ENCODE measurements at places on chromosomes 13 and 19.

GRCh38 chr19:7947939-7948338, 4.5 kb upstream of the TIMM44 start:
- no peak for DNase-seq

- no peak for DNase-seq
Measured at GRCh38 chr13:113433391-113433916, 19.8 kb downstream of the ADPRHL1 start.

DNA sequence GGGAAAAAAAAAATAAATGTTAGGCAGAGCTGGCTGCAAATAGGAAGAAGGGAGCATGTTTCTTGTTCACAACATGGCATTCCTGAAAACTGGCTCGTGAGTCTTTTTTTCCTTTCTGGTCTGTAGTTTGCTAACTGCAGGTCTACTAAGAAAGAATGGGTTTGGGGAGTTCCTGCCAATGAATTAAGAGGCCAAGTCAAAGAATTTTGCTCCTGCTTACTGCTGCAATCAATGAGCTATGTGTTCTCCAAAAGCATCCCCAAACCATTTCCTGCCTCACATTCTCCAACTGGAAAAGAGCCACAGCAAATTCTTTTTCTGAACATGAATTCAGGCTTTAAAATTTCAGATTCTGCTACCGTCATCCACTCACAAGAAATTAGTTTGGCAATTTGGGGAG, 88.6 kb downstream of the DCT start:
- no peak for DNase-seq

DNA sequence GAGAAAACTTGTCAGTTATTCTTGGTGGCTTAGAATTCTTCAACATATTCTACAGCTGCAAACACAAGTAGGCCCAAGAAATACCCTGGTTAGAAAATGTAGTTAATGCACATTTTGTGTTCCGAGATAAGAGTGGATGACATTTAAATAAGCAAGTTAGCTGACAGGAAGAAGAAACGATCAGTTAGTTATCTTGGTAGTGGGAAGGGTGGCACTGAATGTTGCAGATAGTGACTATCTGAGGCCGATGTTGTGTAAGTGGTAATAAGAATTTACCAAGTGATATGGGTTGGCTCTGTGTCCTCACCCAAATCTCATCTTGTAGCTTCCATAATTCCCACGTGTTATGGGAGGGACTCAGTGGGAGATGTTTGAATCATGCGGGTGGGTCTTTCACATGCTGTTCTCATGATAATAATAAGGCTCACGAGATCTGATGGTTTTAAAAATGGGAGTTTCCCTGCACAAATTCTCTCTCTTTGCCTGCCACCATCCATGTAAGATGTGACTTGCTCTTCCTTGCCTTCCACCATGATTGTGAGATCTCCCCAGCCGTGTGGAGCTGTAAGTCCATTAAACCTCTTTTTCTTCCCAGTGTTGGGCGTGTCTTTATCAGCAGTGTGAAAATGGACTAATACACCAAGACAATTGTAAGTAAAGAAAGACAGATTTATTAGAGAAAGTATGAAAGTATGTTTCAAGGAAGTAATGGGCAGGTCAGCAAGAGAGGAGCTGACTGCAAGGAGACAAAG, 10.9 kb upstream of the AKAP11 start:
- DNase-seq: no peak

DNA sequence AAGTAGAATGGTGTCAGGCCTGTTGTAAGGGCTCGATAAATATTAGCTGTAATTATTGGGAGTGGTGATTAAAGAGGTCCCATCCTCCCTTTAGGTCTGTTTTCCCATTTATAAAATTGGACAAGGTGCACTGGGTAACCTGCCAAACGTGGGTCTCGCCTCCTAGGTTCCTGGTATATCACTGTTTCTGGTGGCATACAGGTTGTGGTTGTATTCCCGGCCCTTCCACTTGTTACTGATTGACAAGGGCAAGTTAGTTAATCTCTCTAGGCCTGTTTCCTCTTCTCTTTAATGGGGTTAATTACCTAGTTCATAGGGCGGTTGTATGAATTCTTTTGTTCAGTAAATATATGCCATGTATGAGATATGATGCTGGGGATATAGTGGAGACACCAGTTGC, 1.5 kb downstream of the PPP2R1A start:
- no peak for DNase-seq

All from NCI-H774 (cell line).